ENCODE measurements at places on chromosomes 7 and 10.

DNA sequence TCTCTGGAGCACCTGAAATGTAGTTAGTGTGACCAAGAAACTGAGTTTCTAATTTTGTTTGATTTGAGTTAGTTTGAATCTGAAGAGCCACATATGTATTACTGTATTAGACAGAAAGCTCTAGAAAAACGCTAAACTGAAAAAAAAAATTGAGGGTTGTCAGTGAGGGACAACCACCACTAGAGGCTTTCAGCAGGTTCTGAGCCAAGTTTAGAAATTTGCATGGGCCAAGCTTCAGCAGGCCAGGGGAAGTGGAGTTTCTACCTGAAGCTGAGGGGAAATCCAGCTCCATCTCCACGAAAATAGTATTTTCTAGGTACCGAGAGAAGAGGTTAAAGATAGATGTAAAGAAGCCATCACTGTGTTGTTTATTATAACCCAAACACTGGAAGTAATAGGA is 77.9 kb upstream of the PLXNA4 start:
- no peak for DNase-seq

- no peak for DNase-seq
Observed at GRCh38 chr7:140541513-140542227, 62.4 kb upstream of the MKRN1 start.

DNA sequence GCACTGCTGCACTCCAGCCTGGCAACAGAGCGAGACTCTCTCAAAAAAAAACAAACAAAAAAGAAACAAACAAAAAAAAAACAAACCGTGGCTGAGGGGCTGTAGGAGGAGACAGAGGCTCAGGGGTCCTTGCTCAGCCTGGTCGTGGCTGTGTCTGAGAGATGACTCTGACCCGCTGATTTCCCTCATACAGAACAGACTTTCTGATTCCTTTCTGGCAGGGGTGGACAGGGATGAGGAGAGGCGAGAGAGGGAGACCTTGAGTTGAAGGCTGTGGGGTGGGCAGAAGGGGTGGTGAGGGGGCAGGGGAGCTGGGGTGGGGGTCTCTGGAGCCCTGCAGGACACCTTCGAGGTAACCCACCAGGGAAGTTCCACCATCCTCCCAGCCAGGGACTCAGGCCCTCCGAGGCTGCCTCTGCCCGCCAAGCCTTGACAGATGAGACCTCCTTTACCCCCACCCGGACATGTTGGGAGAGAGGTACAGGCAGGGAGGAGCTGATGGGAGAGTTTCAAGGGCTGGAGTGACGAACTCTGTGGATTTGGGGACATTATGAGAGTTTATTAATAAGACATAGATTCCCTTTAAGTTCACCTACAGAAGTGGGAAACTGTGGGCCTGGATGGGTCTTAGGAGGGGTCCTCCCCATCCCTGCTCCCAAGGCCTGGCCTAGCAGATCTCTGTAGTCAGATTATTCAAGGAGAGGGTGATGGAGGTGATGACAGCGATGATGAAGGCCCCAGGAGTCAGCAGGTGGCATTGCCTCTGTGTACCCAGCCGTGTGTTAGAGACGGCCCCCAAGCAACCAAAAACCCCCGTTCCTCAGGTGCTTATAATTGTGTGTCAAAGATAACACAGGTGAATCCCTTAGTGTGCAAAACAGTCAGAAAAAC is 2.0 kb downstream of the MUC12 start:
- no peak for DNase-seq

DNA sequence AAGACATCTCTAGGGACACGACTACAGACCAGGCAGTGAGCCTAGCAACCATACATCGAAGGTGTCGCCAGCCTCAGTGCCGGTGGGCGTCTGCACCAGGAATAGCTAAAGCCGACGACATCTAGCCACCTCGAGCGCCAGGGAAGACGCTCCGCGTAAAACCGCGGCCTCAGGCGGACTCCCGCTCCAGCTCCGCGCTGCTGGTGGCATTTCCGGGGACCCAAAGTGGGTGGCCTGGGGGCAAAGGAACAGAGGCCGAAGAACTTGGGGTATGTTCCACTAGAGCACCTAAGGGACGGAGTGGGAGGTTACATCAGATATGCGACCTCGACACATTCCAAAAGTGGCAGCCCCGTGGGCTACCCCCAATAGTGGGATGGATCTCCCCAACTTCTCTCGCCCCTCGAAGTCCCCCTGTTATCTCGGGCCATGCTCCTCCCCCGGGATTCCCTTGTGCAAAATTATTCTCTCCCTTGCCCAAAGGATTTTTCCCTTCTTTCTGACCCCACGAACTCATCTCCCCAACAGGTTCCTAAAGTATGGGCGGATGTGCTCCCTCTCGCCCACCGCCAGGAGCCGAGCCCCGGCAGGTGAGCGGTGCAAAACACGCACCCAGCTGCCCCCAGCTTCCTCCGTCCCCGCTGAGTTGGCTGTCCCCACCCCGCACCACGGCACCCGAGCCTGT is 1.2 kb downstream of the KCNMA1 start:
- DNase-seq = no peak

- DNase-seq = no peak
Observed at GRCh38 chr10:121444520-121445165, 153.6 kb downstream of the FGFR2 start.

GRCh38 chr10:118687472-118687871 is 67.3 kb downstream of the CACUL1 start:
- DNase-seq = no peak

- DNase-seq = no peak
Observed at GRCh38 chr7:98214811-98215321, 3.6 kb downstream of the BHLHA15 start.

DNA sequence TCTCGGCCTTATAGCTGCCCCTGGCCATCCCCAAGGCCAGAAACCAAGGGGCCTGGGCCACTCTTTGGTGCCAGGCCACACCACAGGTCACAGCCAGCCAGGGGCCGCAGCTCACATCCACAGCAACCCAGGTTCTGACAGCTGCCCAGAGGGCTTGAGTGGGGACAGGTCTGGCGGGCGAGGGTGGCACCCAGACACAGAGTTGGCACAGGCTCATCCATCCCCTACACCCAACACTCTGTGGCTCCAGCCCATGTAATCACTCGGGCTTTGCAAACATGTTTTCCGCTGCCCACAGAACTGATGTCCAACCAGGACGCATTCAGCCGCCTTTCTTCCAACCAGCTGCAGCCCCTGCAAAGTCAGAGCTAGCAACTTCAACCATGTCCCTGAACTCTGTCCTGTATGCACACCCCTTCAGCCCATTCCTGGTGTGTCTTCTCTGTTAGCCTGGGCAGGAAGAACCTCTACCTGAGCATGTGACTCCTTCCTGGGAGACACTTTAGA is 57.7 kb upstream of the PPP2R2D start:
- DNase-seq = no peak

DNA sequence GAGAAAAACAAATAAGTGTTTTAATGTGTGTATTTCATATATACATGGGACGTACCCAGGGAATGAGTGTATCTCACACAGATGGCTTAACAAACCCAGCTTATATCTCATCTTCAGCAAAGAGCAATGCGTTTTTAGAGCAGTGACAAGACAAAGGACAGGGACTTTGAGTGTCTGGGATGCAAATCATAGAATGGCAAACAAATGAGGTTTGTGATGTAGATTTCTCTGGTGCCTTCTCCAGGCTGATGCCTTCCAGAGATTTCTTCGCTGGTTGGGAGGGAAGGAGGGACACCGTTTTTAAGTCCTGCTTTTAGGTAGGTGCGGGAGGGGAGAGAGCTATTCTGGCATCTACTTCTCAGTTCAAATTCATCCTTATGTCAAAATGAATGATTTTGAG is 16.6 kb downstream of the LANCL2 start:
- peak; percentile 49 for DNase-seq

DNA sequence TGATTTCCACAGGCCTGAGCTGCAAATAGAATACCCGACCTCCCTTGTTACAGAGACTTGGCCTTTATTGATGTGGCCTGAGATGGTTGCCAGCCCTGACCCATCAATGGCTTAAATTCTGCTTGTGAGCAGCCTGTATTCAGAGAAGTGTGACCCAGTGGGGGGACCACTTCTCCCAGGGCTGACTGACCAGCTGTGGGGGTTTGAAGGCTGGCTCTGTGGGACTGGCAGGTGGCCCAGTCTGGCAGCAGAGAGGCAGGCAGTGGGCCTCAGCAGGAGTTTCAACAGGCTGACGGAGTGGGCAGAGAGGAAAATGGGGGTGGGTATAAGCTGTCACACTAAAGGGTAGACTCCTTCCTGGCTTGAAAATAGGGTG is 12.2 kb upstream of the PPIF start:
- no peak for DNase-seq

- no peak for DNase-seq
Observed at GRCh38 chr7:156666368-156667109, 26.0 kb downstream of the RNF32 start.

DNA sequence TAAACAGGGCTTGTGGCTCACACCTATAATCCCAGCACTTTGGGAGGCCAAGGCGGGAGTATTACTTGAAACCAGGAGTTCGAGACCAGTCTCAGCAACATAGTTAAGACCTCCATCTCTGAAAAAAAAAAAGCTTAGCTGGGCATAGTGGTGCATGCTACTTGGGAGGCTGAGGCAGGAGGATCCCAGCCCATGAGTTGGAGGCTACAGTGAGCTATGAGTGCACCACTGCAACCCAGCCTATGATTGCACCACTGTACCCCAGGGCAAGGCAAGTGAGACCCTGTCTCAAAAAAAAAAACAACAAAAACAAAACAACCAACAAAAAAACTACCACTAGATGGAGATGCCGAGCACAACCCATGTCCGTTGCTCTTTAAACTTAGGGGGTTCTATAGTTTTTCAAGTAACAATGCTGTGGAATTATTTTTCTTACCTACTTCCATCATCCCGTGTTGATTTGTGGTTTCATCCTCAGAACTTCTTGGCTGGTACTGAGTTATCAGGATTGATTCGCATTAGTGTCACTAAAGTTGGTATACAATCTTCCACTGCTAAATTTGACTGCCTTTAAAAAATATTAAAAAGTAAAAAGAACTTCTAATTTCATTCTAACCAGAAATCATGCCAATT is 12.2 kb upstream of the REPIN1 start:
- DNase-seq = no peak

DNA sequence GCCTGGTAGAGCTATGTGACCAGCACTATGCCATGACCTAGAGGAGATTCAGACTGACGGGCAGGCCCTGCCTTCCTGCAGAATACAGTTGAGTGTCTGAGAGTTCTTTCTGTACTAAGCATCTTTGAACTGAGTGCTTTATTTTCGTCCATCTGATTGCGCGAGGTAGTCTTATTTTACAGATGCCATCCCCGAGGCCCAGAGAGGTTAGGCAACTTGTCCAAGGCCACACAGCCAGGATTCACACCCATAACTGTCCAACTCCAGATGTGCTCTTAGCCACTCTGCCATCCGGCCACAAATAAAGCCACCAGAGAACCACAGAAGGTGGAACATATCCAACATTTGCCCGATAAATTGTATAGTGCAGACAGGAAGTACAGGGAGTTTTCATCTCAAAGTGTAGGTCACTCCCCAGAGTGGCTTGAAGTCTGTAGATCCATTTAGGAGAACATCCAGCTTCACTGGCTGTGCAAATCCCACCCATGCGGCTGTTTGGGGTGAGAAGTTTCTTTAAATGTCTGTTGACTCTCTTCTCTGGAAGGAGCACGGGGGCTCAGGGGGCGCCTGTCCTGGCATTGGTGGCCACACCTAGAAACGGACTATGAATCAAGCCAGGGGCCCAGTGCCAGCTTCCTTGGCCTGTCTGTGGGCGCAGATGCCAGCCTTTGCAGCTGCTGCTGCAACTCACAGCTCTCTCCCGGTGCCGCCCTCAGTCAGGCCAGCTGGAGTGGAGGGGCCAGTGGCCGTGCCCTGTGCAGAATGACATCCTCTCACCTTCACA is 11.1 kb downstream of the CHST3 start:
- DNase-seq = peak; percentile 73

DNA sequence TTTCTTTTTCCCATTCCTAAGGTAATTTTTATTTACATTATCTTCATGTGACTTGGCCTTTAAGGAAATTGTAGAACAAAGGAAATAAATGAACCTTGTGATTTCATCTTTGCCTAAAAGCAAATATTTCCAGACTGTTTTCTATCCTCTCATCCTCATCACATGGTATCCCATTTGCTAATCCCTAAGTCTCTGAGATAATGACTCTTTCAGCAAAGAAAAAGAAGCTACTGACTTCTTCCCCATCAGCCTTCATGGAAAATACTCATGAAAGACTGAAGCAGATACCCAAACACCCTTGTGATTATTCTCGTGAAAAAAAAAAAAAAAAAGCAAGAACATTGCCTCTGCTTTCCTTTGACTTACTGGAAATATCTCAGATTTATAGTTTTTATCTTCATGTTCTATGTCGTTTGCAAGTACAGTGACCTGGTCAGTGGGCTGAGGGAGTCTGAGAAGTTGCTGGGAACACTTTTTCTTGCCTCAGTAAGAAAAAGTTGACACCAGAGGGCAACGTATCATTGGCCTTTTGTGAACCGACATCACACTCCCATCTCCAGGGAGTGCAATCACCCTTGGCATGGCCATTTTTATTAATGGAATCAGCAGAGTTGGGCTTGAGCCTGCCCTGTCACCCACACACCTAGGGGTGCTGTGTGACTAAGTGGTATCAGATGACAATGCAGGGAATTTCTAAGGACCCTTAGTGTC is 246.0 kb upstream of the KMT2E start:
- no peak for DNase-seq

DNA sequence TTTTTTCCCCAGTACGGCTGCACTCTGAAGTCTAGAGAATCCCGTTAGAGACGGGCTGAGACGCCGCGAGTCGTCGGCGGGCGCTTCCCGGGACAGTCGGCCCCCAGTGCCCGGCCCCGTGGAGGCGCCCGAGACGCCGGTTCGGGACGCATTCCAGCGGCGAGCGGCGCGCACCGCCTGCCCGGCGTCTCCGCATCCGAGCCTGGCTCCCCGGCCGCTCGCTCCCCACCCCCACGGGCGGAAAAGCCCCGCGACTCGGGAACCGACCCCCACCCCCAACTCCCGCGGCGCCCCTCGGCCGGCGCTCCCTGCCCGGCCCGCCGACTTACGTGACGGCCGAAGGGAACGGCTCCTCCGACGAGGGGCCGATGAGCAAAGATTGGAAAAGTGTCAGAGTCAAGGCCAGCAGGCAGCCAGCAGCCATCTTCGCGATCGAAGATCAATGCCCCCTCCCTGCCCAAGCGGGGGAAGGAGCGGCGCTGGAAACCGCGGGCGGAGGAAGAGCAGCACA is 486 bp downstream of the CACNA2D1 start:
- peak; percentile 50 for DNase-seq

DNA sequence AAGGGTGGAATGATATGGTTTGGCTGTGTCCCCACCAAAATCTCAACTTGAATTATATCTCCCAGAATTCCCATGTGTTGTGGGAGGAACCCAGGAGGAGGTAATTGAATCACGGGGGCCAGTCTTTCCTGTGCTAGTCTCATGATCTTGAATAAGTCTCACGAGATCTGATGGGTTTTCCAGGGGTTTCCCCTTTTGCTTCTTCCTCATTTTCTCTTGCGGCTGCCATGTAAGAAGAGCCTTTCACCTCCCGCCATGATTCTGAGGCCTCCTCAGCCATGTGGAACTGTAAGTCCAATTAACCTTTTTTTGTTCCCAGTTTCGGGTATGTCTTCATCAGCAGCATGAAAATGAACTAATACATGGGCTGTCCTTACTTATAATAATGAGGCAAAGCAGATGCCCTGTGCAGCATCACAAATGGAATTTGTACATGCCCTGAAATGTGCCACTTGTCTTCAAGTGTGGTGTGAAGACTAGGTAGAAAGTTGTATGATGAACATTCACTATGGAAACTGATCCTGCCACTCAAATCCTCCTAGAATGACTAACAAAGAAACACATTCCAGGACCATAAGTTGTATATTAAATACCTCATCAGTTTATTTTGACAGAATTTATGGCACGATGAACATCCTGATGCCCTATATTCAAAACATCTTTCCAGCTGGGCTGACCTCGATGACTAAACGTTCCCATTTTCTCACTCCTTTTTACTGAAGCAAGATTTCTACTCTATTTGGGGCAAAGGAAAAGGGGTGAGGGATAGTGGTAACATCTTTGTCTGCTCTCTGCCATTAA is 122.8 kb upstream of the CTTNBP2 start:
- no peak for DNase-seq

All from hypothalamus (tissue), 51 donors.